Ascending aorta (tissue), 2 donors: ENCODE measurements at places on chromosomes 4 and X.

DNA sequence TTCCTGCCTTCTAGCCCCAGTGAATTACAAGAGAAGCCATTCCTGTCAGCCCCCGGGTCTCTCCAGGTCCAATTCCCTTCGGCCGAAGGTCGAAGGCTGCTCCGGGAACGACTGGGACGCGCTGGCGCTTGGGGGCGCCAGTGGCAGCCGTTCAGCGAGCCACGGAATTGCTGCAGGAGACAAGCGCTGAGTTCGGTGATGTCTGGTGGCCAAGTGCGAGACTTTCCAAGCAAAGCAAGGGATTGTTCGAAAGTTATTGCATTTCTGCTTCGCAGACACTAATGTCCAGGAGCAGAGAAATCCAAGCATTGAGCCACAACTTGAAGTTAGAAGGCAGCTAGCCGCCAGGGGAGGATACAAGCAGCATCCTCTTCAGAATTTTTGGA lies 1.1 kb upstream of the DKK2 start:
- no peak for DNase-seq

DNA sequence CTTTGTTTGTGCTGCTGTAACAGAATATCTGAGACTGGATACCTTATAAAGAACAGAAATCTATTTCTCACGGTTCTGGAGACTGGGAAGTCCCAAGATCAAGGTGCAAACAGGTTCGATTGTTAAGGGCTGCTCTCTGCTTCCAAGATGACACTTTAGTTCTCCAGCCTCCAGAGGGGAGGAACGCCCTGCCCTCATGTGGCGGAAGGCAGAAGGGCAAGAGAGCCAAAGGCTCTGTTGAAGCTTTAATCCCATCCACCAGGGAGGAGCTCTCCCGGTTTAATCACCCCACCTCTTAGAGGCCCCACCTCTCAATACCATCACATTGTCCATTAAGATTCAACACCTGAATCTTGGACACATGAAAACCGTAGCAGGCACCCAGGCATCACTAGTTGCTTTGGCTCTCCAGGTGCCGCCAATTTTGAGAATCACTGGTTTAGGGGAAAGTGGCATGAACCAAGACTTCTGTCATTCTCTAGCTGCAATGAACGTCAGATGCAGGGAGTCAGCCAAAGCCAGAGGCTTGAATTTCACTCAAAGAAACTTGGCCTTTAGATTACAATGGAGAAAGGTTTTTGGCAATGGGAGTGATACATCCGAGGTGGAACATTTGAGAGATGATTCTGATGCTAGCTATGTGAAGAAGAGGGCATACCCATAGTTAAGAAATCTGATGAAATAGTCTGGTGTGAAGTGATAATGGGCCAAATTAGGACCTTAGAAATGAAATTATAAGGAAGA lies 15.7 kb downstream of the FHL1 start:
- peak; percentile 78 for DNase-seq

DNA sequence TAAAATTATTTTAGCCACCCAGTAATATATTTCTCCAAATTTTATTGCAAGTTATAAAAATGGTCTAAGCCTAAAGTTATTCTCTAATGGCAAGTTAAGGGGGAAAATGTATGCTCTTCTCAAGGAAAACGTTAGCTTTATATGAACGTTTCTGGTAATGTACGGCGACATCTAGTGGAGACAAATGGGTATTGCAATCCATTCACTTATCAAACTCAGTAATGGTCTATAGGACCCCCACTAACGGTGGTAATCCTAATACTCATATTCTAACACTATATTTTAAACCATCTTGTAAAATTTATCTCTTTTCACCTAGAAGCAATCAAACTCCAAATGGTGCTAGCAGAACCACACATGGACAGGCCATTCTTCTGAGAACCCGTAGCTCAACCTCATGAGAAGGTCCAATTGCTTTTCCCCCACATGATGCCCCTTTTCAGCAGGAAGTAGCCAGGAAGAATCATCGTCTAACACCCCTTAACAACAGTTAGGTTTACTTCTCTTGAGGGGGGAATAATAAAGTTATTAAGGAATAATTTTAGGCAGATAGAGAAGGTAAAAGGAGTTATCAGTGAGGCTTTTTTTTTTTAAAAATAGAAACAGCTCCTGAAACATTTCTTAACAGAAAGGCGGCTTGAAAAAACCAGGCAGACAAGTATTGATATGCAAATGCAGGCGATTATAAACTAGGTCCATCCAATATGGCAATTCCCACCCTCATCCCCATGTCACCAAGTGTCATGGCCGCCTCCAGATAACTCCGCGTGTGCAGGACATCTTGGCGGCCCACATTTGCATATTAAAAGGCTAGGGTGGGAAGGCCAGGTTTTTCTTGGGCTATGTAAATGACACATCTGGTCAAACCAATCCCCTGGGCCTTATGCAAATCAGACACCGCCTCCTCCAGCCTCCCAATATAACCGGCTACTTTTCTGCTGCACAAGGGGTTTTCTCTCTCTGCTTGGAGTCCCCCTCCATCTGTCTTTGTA lies 35.0 kb downstream of the NUDT11 start:
- DNase-seq: no peak

- DNase-seq: no peak
Measured at GRCh38 chr4:8854931-8855330, 16.7 kb downstream of the HMX1 start.
